ENCODE measurements at places on chromosomes 3 and 15.
A peak's percentile ranks its signal among the peaks of the same experiment; 100 is the strongest.

- no peak for DNase-seq
Measured at GRCh38 chr15:31032961-31033371, 41.5 kb upstream of the MTMR10 start.

DNA sequence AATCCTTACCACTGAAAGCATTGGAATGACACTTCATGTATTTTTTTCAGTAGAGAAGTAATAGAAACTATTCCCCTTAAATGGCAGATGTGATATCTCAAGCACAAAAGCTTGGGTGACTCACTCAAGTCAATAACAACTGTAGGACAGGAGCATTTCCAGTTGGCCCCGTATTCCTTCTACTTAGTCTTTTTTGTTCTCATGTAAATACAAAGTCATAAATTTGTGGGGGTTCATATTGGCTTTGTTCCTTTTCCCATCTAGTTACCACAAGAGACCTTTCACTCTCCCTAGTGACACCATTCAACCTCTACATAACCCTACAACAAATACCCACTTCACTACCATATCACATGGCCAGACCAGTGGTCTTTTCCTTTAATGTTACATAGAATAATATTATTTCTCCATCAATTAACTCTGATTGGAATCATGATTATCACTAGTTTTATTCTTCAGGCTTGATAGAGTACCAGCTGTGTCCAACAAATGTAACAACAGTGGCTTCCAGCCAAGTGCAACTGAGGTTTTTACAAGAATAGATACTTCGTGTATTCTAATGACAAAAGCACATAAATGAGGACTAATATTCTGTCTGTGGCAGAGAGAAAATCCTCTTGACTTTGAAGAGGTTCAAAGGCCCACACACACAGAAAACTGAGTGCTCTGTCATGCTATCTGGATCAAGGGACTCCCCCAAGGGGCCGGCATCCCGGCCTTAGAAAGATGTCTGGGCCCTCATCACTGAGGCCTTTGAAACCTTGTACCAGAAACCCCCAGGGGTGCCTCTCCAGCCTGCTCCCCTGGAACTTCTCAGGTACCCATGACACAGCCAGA lies 94.0 kb upstream of the THBS1 start:
- no peak for DNase-seq

- no peak for DNase-seq
Measured at GRCh38 chr15:74724570-74725224, 631 bp downstream of the CYP1A1 start.

DNA sequence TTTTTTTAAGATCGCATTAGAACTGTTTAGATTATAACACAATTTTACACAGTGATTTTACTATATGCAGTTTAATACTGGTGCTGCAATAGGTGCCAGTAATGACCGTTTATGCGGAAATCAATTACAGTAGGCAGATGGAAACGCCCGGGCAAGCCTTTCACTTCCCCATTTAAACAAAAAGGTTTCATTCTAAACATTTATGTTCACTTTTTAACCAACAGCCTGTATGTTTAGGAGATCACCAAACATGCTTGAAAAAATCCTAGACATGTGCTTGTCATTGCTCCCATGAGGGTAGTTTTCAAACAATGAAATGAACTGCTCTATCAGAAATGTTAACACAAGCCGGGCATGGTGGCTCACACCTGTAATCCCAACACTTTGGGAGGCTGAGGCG lies 2.7 kb downstream of the BNIP2 start:
- DNase-seq, result no peak

- no peak for DNase-seq
Measured at GRCh38 chr15:77347197-77347596, 72.7 kb downstream of the PEAK1 start.

DNA sequence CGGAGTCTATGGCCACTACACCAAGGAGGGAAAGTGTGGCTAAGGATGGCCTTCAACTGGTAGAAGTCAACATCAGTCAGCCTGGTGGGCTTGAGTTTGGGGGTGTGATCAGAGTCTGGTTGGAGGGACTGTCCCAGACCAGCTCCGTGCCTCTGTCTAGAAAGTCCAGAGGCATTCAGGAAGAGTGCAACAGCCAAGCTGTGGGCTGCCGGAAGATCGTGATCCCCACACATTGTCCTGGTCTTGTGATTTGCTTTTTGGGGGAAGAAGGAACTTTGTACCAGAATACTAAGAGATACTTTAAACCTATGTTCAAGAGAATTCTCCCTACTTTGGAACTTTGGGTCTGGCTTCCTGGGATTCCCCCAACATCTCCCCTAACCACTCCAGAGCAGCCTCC lies 47.8 kb upstream of the VPS8 start:
- no peak for DNase-seq

GRCh38 chr3:106068795-106069194 lies 200.0 kb upstream of the CBLB start:
- peak; percentile 33 for DNase-seq
